ENCODE measurements at places on chromosomes 1 and 21. TPM values are rescaled to one million over a fixed set of nuclear protein-coding genes. Genes with fewer than 3 reads are reported as not detected.

SSU72 gene
- 104 TPM for polyA plus RNA-seq

- DNase-seq = peak; percentile 51
Measured at GRCh38 chr1:204286831-204287421, 72.8 kb downstream of the PLEKHA6 start.

COL11A1 gene
- polyA plus RNA-seq = 0.15 TPM

AQP10 gene
- 0.02 TPM for polyA plus RNA-seq

DNA sequence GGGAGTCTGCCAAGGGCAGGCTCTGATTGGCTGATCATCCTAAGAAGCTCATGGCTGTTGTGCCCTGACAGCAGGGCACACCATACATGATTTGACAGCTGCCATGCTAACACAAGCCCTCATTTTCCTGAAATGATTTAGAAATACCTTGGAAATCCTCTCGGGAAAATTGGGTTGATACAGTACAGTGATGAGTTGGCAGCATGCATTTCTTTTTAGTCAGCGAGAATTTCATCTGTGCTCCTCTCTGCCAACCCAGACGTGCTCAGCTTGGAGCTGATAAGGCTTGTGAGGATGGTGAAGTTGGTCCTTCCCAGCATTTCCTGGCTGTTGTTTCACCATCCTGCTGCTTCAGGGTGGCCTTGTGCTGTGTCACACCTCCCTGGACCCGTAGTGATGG, 22.6 kb upstream of the KCNQ4 start:
- DNase-seq = no peak
